MG63 (cell line): ENCODE measurements at places on chromosomes 1 and 21.

- peak; percentile 60 for DNase-seq
These were observed at the start of gene NKAIN1 for GRCh38 chr1:31239653-31240241. TSS of gene NKAIN1 (minus strand) at chr1:31239887. CDS start at chr1:31239547, 340 bp downstream.

- peak; percentile 2 for DNase-seq
These were observed 127.0 kb downstream of the NME7 start for GRCh38 chr1:169240449-169241232.

GRCh38 chr1:42006836-42007235, 88.1 kb upstream of the HIVEP3 start:
- DNase-seq: no peak

DNA sequence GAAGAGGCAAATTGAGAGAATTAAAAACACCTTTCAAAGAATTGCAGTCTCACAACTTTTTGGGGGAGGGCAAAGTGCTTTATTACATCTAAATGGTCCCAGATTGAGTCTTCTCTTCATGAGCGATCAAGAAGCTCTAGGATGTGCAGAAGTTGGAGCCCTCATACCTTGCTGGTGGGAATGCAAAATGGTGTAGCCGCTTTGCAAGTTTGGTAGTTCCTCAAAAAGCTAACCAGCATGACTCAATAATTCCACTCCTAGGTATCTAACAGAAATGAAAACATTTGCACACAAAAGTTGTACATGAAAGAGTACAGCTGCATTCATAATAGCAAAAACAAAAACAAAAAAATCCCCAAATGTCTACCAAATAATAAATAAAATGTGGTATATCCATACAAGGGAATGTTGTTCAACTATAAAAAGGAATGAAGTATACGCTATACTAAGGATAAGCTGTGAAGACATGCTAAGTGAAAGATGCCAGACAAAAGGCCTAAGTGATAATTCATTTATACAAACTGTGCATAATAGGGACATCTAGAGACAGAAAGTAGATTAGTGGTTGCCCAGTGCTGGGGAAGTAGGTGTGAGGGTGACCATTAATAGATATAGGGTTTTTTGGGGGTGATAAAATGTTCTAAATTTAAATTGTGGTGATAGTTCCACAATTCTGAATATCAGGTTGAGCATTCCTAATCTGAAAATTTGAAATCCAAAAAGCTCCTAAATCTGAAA, 55.2 kb downstream of the SELENOF start:
- no peak for DNase-seq

- peak; percentile 70 for DNase-seq
These were observed 7.0 kb downstream of the EFNA3 start for GRCh38 chr1:155085504-155086127.

DNA sequence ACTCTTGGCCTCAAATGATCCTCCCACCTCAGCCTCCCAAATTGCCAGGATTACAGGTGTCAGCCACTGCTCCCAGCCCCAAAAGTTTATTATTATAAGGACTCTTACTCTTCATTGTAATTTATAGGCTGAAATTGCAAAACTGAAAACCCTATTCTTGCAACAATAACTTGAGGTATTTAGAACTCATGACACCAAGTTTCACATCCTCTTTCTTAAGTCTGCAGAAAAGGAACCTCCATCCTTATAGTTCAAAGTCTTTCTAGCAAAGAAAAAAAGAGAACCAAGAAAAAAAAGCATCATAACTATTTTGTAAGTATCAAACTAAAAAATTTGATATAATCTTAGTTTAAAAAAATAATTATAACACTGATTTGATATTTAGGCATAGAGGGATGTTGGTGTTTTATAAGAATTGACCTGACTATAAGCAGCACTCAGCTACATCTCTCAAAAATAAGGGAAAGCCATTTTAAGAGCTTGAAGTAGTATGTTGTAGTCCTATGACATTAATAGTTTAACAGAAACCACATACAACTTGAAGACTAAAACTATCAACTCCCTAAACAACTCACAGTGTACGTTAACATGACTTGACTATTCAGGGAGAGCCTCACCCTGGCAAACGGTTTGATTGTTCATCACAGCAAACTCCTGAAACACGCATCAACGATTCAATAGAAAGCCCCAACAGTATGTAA, 122.4 kb downstream of the AKT3 start:
- DNase-seq: no peak

- DNase-seq: no peak
These were observed 117.1 kb upstream of the IFFO2 start for GRCh38 chr1:19073311-19074186.

DNA sequence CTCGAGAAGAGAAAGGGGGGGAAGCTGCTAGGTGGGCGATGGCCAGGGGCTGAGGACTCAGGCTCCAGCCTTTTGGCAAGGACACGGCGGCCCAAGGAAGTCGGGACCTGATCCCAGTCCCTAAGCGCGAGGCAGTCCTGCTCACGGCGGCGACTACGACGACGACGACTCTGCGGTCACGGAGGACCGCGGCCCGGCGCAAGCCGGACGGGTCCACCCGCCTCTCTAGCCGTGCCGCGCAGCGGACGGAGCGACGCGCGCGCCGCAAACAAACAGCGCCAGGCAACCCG, 401 bp downstream of the WNT9A start:
- no peak for DNase-seq
